Left kidney (tissue), 8 donors: ENCODE measurements at places on chromosomes 6 and 20.

GRCh38 chr6:158044525-158044888 is 62.8 kb downstream of the SYNJ2 start:
- DNase-seq: no peak

GRCh38 chr6:54694928-54695532 is 151.5 kb upstream of the FAM83B start:
- DNase-seq: no peak

GRCh38 chr6:146582857-146583256 is 15.9 kb upstream of the ADGB start:
- no peak for DNase-seq

DNA sequence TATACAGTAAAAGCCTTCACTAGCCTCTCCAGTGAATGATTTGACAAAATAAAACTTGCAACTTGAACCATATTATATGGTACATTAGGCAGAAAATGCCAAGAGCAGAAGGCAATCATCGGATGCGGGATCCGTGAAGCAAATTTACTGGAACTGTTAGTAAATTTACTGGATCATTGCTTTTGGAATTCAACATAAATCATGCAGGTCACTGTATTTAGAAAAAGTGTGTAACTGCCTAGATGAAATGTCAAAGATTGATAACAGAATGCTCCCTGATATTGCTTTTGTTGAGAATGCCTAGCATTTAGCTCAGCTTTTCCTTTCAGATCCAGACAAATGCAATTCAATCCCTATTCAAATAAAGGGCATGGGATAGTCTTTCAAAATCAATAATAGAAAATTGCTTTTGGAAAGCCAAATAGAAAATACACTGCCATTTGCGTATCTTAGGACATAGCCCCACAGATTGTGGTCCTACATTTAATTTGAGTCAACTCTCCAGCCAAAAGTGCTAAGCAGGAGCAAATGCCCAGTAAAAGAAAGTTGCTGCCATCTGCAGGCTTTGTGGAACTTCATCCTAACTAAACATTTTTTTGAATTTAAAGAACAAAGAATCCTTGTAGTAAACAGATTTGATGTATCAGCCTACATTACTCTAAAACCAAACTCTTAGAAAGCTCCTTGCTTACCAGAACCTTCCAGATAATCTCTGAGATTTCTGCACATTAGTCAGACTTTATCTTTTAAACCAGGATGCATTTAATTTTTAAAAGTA is 109.5 kb upstream of the HSF2 start:
- peak; percentile 51 for DNase-seq

DNA sequence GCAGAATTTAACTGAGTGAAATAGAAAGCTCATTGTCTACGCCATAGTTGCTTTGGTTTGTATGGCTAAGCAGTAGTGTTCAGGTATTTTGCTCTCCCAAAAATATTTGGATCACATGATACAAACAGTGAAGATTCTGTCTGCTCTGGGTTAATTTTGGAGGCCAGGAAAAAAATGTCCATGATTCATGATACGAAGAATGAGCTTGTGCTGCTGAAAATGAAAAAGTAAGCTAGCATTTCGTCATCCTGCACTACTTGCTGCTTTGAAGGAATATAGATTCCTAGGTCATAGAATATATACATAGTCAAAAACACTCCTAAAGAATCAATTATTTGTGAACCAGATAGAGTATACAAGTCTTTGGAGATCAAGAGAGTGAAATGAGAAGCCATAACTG is 8.3 kb downstream of the WRNIP1 start:
- DNase-seq: no peak

GRCh38 chr20:62309947-62310756 is 7.4 kb downstream of the ADRM1 start:
- no peak for DNase-seq

- DNase-seq: no peak
Measured at GRCh38 chr6:3349388-3350251, 90.9 kb downstream of the PSMG4 start.

DNA sequence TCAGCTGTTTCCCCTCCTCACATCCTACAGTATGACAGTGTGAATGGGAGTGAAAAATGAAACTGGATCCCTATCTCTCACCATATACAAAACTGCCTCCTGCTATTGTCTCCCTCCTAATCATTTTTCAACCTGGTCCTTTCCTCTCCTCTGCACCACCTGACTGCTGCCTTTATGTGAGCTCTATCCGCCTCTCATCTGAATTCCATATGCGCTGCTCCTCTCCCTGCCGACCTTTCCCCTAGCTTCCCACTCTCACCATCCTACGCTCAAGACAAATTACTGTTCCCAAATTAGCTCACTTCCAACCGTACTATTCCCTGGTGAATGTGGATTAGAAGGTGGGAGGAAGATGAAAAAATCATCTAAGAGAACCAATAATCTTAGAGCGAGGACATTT is 148.4 kb upstream of the FBXL4 start:
- DNase-seq: no peak

DNA sequence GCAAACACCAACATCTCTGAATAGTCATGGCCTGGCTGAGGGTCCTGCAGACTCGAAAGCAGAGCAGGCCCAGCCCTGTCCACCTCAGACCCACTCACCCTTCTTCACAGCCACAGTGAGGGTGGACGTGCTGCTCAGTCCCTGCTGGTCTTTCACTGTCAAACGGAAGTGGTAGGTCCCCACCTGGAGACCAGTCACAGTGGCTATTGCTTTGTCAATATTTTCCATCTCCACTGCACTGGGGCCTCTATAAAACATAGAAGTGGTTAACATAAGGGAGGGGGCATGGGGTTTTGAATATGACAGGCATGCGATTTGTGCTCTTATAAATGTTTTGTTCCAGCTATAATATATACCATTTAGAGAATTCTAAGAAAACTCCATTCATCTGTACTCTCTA is 73.9 kb downstream of the ALDH5A1 start:
- no peak for DNase-seq

- DNase-seq: peak; percentile 74
Measured at GRCh38 chr20:50744143-50744792, 12.9 kb downstream of the PARD6B start.

GRCh38 chr20:63421913-63422312 is 50.5 kb downstream of the KCNQ2 start:
- no peak for DNase-seq
